ENCODE measurements at places on chromosomes 12 and 14.

- no peak for DNase-seq
Observed at GRCh38 chr12:57210926-57211692, 5.5 kb upstream of the NXPH4 start.

- DNase-seq: no peak
Observed at GRCh38 chr12:82474181-82474797, 116.0 kb downstream of the METTL25 start.

DNA sequence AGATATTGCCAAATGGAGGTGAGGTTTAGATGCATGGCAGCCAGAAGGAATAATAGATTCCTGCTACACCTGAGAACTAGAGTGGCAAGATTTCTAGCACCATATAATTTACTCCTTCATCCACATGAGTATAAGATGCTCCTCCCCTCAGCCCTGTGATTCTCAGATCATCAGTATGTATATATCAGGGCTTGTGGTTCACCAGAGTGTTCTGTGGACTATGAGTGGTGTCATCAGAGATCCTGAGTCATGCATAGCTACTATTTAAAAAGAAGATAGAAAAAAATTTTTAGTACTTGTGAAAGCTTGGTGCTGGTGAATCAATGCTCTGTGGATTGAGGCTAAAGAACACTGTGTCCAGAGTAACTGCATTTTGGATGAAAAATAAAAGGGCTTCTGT lies 285.9 kb downstream of the BMP4 start:
- DNase-seq: no peak

- DNase-seq: peak; percentile 91
Observed at GRCh38 chr12:575948-576614, 87.2 kb downstream of the NINJ2 start.

DNA sequence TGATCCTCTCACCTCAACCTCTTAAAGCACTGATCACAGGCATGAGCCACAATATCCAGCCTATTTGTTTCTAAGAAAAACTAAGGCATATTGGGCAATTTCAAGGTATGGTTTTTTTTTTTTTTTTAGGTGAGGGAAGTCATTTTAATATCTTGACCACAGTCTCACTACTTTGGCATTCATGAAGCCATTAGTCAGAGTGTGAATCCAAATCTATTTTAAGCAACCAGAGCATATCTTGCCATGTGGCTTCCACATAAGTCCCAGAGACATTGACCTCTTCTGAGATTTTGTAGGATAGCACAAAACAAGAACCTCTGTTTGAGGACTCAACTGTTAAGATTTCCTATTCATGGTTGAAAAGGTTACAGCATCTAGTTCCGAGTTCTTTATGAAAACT lies 130.3 kb upstream of the RBM19 start:
- no peak for DNase-seq

DNA sequence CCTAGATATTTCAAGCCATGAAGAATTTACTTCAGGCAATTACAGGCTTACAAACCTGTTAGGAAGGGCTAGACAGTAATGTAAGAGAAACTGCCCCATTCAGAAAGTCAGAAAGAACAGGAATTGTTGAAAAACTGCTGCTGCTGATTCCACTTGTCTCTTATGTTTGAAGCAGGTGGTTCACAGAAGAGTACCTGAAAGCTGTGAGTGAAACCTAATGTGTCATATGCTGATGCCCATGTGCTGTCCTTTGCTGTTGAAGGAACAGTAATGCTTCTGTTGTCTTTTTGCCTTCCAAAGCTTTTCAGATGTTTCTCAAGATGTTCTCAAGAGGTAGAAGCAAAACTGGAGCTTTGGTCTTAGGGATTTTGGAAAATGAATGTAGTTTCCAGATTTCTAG lies 39.0 kb downstream of the MNAT1 start:
- no peak for DNase-seq

- DNase-seq: no peak
Observed at GRCh38 chr14:23101986-23102625, 2.7 kb downstream of the CIROP start.

- DNase-seq: peak; percentile 70
Observed at GRCh38 chr12:106301611-106302321, 767 bp upstream of the TCP11L2 start.

DNA sequence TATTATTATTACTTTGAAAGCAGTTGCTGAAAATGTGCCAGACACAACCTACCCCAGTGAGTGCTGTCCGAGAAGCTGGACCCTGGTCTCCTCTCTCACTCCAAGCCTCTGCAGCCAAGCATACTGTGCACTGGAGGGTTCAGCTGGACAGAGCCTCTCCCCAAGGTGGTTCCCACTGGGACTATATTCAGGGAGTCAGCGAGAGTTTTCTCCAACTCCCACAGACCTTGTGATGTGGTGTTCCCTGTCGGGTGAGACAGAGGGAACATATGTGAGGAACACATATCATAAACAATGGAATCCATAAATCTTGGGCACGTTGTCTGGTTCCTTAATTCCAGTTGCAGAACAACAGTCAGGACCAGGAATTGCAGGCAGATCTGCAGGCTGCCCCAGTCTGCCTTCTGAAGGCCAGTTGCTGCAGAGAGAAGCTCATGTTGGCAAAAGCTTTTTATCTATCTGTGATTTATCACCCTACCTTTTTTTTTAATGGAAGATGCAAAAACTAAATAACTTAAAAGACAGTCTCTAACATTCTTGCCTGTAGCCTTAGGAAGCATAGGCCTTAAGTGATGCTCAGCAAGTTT lies 619.8 kb upstream of the TBX3 start:
- DNase-seq: no peak

DNA sequence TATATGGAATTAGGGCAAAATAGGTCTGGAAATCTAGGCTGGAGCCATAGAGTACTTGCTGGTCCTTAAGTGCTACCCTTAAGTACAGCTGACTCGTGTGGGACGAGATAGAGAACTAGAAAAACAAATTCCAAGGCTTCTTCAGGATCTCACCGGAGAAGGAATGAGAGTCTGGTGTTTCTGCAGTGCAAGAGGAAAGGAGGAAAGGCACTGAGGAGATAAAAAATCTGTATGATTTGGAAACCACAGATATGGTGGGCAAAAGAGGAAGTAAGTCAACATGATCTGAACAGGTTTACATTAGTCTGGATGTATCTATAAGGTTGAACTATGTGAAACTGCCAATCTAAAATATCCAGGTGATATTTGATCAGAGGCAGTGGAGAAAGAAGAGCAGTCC lies 134.4 kb upstream of the SOX5 start:
- DNase-seq: no peak

- DNase-seq: no peak
Observed at GRCh38 chr12:46965880-46966279, 113.5 kb upstream of the PCED1B start.

DNA sequence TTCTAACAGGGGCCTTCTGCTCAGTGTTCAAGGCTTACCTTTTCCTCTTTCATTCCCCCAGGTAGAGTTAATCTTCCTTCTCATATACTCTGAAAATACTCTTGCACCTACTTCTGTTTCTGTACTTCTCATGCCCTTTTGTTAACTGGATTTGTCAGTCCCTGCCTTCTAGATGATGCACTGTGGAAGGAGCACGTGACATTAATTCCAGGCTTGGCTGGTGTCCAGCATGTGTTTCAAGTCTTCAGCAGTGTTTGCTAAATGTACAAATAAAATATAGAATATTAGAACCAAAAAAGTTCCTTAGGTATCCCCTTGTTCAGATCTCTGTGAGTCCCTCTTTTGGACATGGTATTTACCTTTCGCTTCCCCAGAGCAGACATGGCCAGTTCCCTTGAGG lies 27.9 kb upstream of the EVL start:
- no peak for DNase-seq

DNA sequence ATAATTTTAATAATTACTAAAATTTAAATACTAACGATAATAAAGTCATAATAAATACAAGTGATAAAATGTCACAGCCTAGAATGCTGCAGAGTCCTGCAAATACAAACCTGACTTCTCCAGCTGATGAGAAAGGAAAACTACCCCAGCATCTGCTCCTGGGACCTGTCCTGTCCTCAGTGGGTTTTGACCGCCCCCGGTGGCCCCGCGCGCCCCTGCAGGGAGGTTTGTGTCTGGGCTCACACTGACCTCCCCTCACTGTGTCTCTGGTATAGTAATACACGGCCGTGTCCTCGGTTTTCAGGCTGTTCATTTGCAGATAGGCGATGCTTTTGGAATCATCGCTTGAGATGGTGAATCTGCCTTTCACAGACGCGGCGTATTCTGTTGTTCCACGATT lies 1139.4 kb downstream of the TMEM121 start:
- DNase-seq: peak; percentile 75

DNA sequence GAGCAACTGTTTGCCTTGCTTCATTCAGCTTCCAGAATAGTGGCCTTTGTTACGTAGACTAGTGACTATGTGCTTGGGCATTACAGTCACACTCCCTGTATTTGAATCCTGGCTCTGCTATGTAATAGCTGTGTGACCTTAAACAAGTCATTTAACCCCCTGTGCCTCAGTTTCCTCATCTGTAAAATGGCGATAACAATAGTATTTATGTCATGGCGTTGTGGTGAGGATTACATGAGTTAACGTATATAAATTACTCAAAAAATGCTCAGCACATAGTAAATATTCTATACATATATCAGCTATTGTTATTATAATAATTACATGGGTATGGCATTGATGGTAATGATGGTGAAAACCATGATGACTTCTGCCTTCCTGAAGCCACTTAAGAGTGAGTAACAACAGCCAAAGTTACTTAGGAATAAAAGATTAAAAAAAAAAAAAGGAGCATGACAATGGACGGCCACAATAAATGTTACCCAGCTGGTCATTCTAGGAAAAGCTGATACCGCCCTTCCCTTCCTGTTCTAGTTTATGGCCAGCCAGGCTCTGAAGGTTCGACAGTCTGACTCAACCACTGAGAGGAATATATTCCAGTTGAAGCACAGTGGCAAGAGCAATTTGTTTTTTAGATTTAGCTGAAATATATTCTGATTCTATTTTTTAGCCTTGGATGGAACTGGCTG lies 9.9 kb upstream of the ADIPOR2 start:
- DNase-seq: no peak

DNA sequence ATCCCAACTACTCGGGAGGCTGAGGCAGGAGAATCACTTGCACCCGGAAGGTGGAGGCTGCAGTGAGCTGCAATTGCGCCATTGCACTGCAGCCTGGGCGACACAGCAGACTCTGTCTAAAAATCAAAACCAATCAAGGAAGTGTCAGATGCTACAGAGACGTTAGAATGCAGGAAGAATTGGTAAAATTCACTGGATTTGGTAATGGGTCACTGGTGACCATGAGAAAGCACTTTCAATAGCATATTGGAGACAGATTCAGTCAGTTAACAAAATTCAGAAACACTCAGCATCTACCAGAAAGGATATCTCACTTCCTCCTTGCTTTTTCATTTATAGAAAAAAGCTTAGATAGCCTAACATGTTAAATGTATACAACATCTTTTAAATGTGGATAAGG lies 17.5 kb downstream of the BIN2 start:
- DNase-seq: no peak

- no peak for DNase-seq
Observed at GRCh38 chr12:49198431-49199155, 9.7 kb upstream of the TUBA1A start.

DNA sequence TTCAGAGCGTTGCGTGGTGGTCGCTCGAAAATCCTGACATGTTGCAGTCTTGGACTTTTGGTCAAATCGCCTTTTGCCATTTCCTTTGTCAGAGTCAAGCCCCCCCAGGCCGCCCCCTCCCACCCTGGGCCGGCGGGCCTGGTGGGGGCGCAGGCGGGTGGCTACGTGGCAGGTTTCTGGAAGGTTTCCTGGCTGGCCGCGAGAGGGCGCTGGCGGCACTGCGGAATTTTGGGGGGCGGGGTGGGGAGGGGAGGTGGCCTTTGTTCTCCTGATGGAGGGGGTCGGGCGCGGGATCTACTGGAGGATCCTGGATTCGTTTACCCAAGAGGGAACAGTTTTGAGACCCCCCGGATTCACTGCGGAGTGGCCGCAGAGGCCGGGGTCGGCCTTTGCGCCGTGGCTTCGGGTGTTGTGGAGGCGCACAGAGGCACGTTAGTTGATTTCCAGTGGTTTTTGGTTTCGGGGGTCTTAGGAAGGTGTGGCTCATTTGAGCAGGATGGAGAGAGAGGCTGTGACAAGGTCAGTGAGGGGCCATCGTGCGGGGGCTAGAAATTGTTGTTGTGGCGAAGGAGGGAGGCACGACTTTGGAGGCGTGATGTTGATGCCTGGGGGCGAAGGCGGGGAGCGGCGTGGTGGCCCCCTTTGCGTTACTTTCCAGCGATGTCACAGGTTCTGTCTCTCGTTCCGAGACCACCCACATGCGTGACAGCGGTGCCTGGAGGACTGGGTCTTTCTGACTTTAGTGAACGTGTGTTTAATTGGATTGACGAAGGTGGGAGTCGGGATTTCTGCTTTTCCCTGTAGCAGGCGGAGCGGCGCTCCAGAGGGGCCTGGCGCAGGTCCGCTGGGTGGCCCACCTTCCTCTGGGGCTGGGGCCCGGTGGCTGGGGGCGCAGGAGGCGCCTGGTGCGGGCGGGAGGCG lies 1.4 kb downstream of the MEG3 start:
- peak; percentile 21 for DNase-seq

DNA sequence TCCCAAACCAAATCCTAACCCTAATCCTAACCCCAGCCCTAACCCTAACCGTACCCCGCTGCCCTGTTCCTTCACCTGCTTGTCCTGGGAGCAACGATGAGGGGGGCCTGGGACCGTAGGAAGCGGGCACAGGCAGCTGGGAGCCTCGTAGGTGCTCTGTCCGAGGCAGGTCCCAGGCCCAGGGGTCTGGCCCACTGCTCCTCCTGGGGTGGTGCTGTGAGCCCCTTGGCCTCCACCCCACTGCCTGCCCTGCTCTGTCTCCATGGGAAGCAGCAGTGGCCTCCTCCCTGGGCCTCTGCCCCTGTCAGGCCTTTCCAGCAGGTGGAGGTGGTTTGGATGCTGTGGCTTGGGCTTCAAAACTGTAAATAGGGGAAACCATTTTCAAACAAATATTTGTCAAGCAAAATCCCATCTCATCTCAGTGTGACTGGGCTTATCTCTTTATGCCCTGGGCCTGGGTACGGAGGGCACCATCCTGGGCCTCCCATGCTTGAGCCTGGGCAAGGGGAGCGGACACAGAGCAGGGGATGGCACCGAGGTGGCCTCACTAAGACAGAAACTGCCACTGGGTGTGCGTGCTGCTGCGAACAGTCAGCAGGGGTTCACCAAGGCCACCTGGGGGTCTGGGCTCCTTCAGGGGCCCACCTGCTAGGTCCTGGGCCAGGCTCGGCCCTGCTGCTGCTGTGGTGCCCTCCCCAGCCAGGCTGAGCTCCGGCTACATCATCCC lies 3.7 kb upstream of the BEGAIN start:
- DNase-seq: no peak

- peak; percentile 69 for DNase-seq
Observed at GRCh38 chr12:132178801-132179401, 34.6 kb downstream of the NOC4L start.

- no peak for DNase-seq
Observed at GRCh38 chr12:3150931-3151835, 74.0 kb downstream of the TSPAN9 start.

- no peak for DNase-seq
Observed at GRCh38 chr12:27206801-27207502, 37.1 kb upstream of the STK38L start.

Data from activated CD4-positive, alpha-beta T cell treated with anti-CD3 and anti-CD28 coated beads for 36 hours (primary cell).